ENCODE measurements at places on chromosomes 3 and 15. TPM values are rescaled to one million over a fixed set of nuclear protein-coding genes. Genes with fewer than 3 reads are reported as not detected.

The DUOXA2 gene
- not detected for total RNA-seq

GRCh38 chr3:138942271-138942670, 4.7 kb downstream of the FOXL2 start:
- no peak for DNase-seq

- no peak for DNase-seq
Observed at GRCh38 chr3:187695449-187695848, 6.9 kb downstream of the RTP2 start.

GRCh38 chr3:14846226-14846880, 27.6 kb downstream of the FGD5 start:
- no peak for DNase-seq
